ENCODE measurements at places on chromosomes 11 and 22.

- no peak for DNase-seq
These were observed 7.3 kb downstream of the YAP1 start for GRCh38 chr11:102117472-102118113.

DNA sequence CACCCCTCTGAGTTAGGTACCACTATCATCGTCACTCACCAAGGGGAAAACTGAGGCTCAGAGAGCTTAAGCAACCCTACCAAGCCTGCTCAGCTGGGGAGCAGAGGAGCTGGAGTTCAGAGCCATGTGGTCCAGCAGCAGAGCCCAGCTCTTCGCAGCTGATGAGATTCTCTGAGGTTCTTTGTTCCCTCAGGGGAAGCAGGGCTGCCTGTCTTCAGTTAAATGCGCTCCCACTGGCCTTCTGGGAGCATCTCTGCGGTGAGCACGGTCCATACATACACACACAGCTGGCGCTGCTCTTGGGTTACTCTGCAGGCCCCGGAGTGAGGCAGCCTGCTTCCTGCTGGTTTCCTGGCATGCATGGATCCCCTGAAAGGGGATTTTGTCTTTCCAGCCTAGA, 5.2 kb upstream of the PTGDR2 start:
- DNase-seq = no peak

DNA sequence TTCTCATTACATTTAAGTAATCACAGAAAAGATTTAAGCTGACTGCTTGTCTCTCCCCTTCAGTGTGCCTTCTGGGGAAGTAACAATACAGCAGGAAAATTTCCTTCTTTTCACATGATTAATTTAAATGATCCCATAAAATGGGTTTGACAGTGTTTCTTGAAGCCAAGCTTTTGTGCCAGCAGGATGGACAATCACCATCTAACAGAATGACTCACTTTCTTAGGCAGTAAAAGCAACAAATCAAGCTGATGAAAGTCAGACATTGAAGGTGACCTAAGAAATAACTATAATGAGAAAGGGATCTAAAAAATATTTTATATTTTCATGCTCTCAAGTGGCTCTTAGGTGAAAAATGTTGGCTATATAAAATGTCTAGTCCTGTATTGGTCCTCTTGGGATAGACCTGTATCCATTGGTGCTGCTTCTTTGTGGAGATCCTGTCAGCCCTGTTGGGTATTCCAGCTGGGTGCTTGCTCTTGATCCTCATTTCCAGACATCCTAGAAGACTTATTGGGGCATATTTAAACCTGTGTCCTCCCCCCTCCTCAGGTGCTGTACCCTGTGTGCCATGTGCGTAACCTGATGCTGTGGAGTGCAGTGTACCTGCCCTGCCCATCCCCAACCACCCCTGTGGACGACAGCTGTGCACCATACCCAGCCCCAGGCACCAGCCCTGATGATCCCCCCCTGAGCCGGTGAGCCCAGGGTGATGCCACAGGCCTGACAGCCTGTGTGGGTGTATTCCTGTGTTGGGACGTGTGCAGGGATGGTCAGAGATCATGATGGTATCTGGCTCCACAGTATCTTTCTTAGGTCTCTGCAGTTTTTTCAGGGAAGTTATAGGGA, 62.7 kb upstream of the HORMAD2 start:
- no peak for DNase-seq

DNA sequence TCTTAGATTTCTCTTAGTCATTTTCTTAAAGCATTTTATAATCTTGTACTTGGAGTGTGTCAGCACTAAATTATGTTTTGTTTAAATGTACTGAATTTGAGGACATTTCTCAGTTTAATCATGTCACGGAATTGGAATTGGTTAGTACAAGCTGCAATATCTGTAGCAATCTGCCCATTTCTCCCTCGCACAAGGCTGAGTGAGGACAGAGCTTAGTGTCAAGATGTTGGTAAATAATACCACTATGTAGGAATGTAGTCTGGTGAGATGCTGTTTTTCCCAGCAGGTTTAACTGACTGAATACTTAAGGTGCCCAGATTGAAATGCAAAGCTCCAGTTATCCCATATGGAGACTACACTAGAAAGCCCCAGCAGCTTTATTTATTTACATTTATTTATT, 30.6 kb downstream of the SREBF2 start:
- no peak for DNase-seq

- no peak for DNase-seq
These were observed 9.8 kb downstream of the LRRC32 start for GRCh38 chr11:76660533-76661305.

- no peak for DNase-seq
These were observed 9.1 kb downstream of the MICAL2 start for GRCh38 chr11:12119502-12119901.

GRCh38 chr11:16612566-16613261, 125.7 kb upstream of the C11orf58 start:
- no peak for DNase-seq

GRCh38 chr11:118007040-118007439, 20.8 kb downstream of the IL10RA start:
- DNase-seq = no peak

- DNase-seq = no peak
These were observed 59.4 kb upstream of the CHRM4 start for GRCh38 chr11:46450846-46451477.

All from activated CD4-positive, alpha-beta T cell treated with anti-CD3 and anti-CD28 coated beads, Interleukin-2, amount 50 U/mL, for 4 hours (primary cell).